Cardiac septum (tissue), 1 donor: ENCODE measurements at places on chromosomes 12 and 14. TPM values are rescaled to one million over a fixed set of nuclear protein-coding genes. Genes with fewer than 3 reads are reported as not detected.

Gene VWF
- 350 TPM for total RNA-seq

Gene FAM177A1
- total RNA-seq: 156 TPM

GRCh38 chr14:54498095-54498531 lies 9.3 kb upstream of the GMFB start:
- DNase-seq: no peak

GRCh38 chr12:98639491-98639890 lies 5.1 kb downstream of the IKBIP start:
- no peak for DNase-seq

DNA sequence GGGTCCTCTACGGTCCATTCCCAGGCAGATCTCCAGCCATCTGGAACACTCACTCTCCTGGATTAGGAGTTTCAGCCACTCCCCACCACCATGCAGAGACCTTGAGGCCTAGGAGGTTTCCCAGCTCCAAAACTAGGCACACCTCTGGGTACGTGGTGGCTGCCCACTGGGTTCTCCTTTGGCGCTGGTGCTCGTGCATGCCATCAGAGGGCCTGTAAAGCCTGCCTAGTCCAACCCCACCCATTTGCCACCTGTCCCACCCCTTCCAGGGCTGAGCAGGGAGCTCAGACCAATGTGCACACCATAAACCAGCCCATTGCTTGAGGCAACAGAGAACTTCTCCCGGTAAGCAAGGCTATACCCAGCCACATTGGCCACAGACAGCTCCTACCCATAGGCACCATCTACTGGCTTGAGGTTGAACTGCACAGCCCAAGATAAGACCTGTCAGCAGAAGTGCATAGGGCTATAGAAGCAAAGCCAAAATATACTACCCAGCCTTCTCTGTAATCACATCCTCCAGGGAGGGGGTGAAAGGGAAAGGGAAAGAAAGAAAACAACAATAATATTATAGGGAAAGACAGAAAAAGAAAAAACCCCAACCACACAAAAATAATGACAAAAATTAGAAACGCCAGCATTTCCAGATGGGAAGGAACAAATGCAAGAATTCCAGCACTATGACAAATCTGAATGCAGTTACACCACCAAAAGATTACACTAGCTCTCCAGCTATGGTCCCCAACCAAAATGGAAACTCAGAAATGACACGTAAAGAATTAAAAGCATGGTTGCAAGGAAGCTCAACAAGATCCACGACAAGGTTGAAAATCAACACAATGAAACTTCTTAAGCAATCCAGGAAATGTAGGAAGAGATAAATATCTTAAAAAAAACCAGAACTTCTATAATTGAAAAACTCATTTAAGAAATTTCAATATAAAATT lies 111.9 kb upstream of the CCDC175 start:
- DNase-seq: no peak

Gene SLCO1C1
- 1.8 TPM for total RNA-seq

GRCh38 chr14:70576891-70577290 lies 23.6 kb downstream of the MED6 start:
- DNase-seq: no peak

DNA sequence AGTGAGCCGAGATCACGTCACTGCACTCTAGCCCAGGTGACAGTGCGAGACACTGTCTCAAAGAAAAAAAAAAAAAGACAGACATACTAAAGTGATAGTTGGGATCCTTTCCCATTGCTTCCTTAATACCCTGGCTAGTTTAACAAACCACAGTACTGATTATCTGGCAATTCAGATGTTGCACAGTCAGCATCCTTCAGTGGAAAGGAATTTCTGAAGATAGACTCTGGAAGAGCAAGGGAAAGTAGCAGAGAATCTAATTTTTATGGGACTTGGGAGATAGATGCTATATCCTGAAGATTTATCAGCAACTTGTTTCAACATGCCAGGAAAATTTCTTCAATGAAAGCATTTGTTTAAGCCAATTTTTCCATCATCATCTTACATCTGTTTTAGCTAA lies 6.5 kb upstream of the PPFIBP1 start:
- DNase-seq: no peak

GRCh38 chr12:104694161-104694560 lies 237.4 kb downstream of the CHST11 start:
- DNase-seq: no peak

DNA sequence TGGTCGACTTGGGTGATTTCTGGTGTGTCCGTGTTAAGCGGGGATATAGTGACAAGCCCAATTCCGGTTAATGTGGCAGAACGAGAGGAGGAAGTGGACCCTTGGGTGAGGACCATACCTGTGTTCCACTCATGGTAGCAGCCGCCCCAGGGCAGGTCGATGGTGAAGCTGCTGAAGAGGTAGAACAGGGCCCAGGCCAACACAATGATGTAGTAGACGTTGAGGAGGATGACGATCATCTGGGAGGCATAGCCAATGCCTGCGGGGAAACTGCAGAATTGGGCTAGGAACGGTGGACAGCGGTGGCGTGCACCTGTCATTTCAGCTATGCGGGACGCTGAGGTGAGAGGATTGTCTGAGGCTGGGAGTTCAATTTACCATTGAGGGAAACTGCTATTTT lies 20.1 kb downstream of the SLC6A13 start:
- no peak for DNase-seq

GRCh38 chr12:56766535-56766934 lies 3.4 kb downstream of the HSD17B6 start:
- DNase-seq: no peak

DNA sequence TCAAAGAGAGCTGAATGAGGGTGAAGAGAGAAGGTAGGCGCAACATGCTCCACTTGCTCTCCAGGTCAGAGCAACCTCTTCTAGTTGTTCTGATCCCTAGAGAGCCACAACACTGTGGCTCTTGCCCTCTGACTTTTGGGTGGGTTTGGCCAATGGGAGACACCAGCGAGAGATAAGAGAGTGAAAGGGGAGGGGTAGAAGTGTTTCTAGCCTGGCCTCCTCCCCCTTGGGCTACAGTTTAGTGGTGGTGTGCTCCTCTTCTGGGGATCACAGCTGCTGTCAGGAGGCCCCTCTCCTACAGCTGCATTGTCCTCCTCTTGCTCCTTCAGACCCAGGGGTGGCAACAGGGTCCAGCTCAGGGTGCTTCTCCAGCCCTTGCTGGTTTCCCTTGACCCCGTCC lies 454.8 kb downstream of the FUT8 start:
- DNase-seq: no peak

DNA sequence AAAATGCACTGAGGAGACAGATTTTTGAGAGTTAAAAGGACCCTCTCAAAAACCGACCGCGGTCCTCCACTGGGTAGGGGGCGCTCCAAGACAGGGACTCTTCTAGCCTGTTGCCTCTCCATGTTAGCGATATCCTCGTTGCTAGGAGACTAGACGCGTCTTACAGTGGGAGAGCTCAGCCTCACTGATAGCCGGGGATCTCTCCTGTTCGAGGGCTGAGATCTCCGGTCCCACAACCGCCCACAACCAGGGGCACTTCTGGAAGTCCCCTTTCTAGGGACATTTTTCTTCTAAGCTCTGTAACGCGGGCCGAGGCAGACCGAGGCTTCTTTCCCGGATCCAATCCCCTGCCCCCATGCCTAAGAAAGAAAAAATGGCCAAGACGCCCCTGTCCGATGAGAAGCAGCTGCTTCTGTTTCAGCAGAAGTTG lies 21.3 kb downstream of the FKBP11 start:
- no peak for DNase-seq

DNA sequence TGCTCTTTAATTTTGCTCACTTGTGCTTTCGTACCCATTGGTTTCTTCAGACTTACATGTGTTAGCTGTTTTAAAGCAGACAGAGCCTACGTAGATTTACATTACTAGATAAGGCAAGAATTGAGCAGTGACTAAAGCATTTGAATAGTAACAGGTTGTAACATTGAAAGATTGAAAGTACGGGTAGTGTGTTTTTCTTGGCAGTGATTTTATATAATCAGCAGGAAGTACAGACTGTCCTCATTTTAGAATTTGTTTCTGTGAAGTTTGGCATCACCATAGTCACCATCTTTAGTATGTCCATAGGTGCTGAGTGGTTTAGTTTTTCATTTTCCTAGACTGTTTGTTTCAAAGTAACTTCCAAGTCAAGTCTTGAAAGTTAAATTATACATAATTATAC lies 14.0 kb downstream of the RTRAF start:
- DNase-seq: no peak

DNA sequence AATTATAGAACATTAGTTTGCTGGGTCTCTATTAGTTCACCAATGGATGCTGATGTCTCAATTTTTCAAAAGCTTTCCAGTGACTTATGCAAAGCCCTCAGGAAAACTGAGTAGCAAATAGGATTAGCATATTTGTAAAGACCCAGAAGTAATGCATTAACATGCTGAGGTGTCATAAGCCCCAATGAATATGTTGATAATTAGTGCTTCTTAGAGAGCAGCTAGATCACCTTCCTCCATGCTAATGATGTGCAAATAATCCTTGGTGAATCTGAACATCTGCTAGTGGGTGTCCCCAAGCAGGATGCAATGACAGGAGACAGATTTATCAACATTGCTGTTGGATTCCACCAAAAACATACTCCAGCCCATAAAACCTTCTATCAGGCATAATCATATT lies 19.0 kb downstream of the IFNG start:
- no peak for DNase-seq

GRCh38 chr14:37037636-37038387 lies 134.6 kb downstream of the SLC25A21 start:
- no peak for DNase-seq

- DNase-seq: no peak
Observed at GRCh38 chr14:100864206-100864605, 38.3 kb downstream of the MEG3 start.

Gene DTX3
- total RNA-seq: 31.0 TPM

- DNase-seq: no peak
Observed at GRCh38 chr14:93347850-93348249, 868 bp downstream of the COX8C start.

- DNase-seq: no peak
Observed at GRCh38 chr12:4308334-4308950, 12.6 kb upstream of the TIGAR start.

Gene DAO
- not detected for total RNA-seq

Gene FOXG1
- total RNA-seq: not detected

DNA sequence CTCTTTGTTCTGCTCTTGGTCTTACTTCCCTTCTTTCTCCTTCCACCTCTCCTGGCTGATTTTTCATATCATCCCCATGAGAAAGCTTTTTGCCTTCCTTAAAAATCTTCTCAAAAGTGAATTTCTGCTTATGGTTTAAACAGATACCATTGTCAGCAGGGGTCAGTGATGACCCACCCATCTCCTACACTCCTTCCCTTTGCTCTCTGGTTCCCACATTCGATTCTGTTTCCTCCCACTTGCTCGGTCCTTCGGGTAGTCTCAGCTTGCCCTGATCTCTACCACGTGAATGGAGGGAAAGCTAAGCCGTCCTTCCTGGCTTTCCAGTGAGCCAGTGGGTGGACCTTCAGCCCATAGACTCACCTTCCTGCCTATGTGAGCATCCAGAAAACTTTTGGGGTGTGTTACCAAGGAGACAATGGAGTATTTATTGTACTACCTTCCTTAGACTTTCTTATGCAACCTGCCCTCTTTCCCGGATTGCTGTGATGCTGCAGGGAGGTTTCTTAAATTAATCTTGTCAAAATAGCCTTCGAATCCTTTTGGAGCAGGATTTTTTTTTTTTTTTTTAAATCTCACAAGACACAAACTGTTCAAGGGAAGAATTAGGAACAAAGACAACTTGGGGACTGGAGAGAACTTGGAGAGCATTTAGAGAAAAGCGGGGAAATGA lies 306.3 kb downstream of the CACNA1C start:
- DNase-seq: no peak

- no peak for DNase-seq
Observed at GRCh38 chr12:129964826-129965457, 61.1 kb upstream of the TMEM132D start.

Gene NOS1
- 0.32 TPM for total RNA-seq

- no peak for DNase-seq
Observed at GRCh38 chr12:94560431-94561221, 89.7 kb downstream of the TMCC3 start.

DNA sequence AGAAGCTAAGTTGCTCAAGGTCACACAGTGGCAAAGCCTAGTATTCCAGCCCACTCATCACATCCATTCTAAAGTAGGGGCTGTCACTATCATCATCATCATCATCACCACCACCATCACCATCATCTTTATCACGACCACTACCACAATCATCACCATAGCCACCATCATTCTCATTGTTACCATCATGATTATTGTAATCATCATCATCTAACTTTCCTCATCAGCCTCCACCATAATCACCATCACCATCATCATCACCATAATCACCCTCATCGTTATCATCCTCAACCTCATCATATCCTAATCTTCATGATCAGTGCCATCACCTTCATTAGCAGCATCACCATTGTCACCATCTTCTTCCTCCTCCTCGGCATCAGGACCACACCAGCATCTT lies 48.7 kb downstream of the NOS1 start:
- no peak for DNase-seq

DNA sequence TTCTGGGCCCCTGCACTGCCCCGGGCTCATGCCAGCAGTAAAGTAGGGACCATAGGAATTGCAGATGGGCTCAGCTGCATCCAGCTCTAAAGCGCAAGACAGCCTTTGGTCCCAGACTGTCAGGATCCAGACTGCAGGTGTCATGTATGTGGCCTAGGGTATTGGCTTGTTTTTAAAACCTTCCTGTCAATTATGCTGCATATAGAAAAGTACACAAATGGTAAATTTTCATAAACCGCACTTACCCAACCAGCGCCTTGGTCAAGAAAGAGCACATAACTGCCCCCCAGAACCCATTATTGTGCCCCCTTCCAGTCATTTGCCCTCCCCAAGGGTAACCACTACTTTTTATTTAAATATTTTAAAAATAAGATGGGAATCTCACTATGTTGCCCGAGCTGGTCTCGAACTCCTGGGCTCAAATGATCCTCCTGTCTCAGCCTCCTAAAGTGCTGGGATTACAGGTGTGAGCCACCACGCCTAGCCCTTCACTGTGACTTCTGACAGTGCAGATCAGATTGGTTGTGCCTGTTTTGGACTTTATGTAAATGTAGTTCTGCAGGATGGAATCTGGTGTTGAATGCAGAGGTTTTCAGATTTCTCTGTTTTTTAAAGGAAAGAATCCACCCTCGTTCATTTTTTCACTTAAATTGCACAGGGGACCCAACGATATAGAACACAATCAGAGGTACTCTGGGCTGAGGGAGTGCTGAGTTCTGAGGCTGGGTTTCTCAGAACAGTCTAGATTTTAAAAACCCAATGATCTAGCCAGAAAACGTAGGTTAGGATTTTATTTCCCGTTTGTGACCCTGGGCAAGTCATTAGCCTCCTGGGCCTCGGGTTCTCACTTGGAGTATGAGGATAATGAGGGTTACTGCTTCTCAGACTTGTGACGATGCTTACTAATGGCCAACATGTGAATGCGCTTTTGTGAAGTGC lies 6.7 kb downstream of the NR4A1 start:
- DNase-seq: no peak

DNA sequence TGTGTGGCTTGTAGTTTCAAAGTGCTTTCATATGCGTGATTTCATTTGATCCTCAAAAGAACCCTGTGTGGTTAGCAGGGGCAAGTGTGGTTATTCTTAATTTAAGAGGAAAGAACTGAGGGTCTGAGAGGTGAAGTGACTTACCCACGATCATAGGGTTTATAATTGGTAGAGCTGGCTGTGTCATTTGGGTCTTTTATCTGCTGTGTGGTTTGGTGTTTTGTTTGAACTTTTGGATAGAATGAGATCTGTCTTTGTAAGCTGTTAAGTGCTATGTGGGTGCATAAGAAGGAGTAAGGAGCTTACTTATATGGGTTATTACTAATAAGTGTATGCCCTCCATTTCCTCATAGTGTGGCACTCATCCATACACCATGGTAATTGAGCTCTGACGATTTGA lies 190.0 kb downstream of the CACNA1C start:
- DNase-seq: no peak
